ENCODE measurements at places on chromosomes 13 and 19. TPM values are rescaled to one million over a fixed set of nuclear protein-coding genes. Genes with fewer than 3 reads are reported as not detected.

Gene NUFIP1
- 3.4 TPM for total RNA-seq

Gene IGFL4
- not detected for total RNA-seq

Gene CKM
- total RNA-seq: 37,792 TPM

Gene KLK7
- total RNA-seq: not detected

Gene RASAL3
- total RNA-seq: 0.38 TPM
